GM12864 (cell line): ENCODE measurements at places on chromosomes 12 and 14.

GRCh38 chr14:50364792-50365191, 31.9 kb downstream of the CDKL1 start:
- no peak for DNase-seq

- DNase-seq, result no peak
These were observed 315.3 kb downstream of the DIO2 start for GRCh38 chr14:79896009-79896408.

- no peak for DNase-seq
These were observed 7.5 kb downstream of the WIF1 start for GRCh38 chr12:65113621-65114035.

DNA sequence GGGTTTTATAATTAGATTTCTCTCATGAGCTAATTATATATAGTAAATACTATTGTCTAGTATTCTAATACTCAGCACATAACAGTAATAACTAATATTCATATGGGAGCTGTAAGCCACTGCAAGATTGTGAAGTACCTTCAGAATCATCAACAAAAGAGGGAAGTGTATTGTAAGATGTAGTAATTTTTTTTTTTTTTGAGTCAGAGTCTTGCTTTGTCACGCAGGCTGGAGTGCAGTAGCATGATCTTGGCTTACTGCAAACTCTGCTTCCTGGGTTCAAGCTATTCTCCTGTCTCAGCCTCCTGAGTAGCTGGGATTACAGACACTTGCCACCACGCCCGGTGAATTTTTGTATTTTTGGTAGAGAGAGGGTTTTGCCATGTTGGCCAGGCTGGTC, 3.1 kb downstream of the GPR33 start:
- DNase-seq, result no peak
